ENCODE measurements at places on chromosomes 7 and 10.
A peak's percentile ranks its signal among the peaks of the same experiment; 100 is the strongest.

GRCh38 chr7:90625562-90625961 is 29.4 kb downstream of the CDK14 start:
- no peak for DNase-seq

DNA sequence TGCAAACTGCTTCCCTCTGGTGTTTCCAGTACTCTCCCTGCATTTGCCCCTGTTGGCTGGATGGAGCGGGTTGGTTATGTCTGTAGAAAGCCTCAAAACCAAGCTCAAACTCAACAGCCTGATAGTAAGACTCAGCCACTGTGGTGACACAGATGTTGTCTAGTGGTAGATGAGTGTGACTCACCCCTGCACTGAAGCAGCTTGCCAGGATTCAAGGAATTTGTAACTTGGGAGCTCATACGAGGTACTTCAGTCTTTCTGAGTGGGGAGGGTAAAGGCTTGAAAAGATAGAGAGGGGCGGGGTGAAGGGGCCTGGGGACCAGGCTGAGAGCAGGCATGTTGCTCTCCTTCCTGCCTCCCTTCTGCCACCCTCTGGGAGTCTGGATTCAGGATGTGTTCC is 22.9 kb upstream of the AQP1 start:
- DNase-seq: no peak

DNA sequence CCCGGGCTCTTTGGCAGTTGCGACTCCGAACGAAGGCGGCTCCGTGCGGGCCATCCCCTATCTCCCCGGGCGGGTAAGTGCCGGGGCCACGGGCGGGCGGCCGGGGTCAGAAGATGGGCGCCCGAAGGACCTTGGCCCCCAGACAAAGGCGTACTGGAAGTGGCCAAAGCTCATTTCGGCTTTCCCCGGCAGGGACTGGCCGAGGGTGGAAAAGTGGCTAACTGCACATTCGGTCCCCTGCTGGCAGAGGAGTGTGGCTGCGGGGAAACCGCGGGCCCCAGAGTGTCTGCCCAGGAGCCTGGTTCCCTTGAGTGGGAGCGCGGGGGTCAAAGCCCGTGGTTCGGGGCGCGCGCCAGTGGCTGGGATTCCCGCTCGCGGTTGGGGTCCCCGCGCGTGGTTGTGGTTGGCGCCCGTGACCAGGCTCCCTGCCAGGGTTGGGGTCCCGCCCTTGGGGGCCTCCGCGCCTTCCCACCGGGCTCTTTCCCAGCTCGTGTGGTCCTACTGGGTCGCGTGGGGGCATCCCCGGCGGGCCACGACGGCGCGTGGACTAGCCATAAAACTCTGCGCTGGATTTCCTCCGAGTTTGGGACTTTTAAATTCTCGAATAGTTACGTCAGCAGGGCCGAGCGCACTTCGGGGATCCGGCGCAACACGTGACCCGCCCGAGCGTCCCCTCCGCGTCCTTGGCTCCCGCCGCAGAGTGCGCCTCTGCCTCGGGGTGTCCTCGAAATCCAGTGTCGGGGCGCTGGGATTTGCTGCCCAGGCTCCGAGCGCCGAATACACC is 124.4 kb downstream of the TACC2 start:
- peak; percentile 13 for DNase-seq

DNA sequence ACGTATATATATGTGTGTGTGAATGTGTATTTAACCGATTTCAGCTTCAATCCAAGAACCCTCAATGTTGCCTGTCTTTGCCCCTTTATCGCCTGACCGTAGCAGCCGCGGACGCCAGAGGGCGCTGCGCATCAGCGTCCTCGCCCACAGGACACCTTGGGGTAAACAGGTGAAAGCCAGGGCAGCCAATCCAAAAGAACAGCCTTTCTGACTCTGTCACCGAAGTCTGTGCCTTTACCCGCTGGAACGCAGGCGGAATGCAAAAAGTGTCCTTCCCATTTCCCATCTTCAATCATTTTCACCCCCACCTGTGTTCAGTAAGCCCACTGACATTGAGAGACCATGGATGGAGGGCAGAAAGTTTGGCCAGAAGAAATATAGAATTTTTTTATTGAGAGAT is 3.6 kb downstream of the NXPH1 start:
- DNase-seq: peak; percentile 75

DNA sequence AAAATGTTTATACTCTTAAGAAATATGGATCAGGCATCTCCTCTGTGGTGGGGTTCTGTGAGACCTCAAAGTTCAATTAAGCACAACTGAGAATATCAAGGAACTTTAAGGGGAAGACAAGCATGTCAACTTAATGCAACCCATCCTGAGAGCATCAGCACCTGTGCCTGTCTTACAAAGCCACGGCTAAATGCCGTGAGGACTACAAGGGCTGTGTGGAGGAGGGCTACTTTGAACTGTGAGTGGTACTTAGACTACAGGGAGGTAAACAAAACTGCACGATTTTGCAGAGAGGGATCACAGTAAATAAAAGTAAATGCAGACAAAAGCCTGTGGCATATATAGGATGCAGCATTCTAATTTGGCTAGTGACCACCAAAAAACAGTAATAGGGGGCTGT is 139.1 kb downstream of the ATE1 start:
- no peak for DNase-seq

All from GM12865 (cell line).